ENCODE measurements at places on chromosomes 4 and X.

GRCh38 chr4:97432551-97432950 lies 710.7 kb downstream of the STPG2 start:
- DNase-seq = no peak

- DNase-seq = no peak
These were observed 21.8 kb downstream of the CRLF2 start for GRCh38 chrX:1190596-1191145.

GRCh38 chr4:99762728-99763127 lies 53.9 kb upstream of the DAPP1 start:
- DNase-seq = no peak

- DNase-seq = no peak
These were observed 114.5 kb upstream of the TRIM2 start for GRCh38 chr4:153089742-153090141.

GRCh38 chrX:147958291-147958690 lies 22.8 kb upstream of the FMR1NB start:
- no peak for DNase-seq

- DNase-seq = no peak
These were observed 73.4 kb downstream of the GPC3 start for GRCh38 chrX:133911825-133912495.

- DNase-seq = no peak
These were observed 10.8 kb downstream of the UCP1 start for GRCh38 chr4:140557831-140558435.

- peak; percentile 17 for DNase-seq
These were observed 25.8 kb upstream of the DYNLT3 start for GRCh38 chrX:37873220-37873619.

GRCh38 chr4:3268395-3269104 lies 19.6 kb downstream of the MSANTD1 start:
- DNase-seq = no peak

GRCh38 chrX:97858592-97858991 lies 974.9 kb downstream of the RPA4 start:
- no peak for DNase-seq

- no peak for DNase-seq
These were observed 104.1 kb downstream of the ASB9 start for GRCh38 chrX:15165832-15166231.

DNA sequence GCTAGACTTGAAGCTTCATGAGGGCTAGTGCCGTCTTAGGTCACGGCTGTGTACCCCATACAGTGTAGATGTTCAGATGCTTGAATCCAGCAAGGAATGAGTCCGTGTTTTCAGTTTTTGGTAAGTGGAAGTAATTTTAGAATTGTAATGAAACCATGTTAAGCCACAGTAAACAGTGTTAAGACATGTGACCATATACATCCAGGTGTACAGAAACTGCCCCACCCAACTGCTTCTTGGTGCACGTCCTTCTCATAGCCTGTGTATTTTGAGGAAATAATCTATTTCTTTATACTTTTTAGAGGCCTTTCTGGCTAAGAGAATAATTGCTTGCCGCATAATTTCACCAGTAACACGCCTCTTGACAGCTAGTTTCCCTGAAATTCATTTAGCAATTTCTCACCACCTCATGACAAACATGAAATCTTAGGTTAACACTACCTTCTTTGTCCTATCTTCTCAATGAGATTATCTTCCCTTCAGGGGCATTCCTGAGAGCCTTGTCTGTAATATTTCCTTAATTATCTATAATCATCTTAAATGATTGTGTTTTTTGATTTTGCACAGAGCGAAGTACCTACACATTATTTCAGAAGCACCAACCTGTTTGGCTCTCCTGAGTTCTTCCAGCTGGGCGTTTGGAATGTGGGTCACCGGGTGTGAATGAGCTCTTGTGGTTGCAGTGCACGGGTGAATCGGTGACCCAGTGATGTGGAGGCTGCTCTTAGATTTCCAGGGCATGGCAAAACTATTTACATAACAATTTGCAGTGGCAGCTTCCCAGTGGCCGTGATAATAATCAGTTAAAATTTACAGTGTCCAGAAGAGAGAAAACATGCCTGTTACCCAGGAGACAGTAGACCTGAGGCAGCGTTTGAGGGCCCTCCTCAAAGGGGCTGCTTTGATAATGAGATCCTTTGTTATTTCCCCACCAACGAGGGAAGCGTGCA lies 50.2 kb upstream of the TADA2B start:
- DNase-seq = peak; percentile 84

DNA sequence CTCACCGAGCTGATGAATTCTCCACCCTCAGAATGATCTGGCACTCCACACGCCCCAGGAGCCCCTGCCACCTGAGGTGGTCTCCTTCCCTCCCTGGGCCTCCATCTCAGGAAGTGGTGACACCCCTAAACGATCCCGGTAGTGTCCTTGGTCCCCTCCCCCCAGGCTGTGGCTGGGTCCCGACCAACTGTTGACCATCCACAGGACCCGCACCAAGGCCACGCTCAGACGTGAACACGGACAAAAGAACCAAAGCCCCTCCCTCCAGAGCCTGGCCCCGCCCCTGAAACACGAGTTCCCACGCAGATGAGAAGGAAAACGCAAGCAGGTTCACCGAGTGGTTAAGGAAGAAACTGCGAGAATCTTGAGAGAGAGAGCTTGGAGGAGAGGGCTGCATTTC lies 16.6 kb downstream of the LRPAP1 start:
- no peak for DNase-seq

GRCh38 chr4:2792396-2792710 lies 532 bp upstream of the SH3BP2 start:
- peak; percentile 48 for DNase-seq

DNA sequence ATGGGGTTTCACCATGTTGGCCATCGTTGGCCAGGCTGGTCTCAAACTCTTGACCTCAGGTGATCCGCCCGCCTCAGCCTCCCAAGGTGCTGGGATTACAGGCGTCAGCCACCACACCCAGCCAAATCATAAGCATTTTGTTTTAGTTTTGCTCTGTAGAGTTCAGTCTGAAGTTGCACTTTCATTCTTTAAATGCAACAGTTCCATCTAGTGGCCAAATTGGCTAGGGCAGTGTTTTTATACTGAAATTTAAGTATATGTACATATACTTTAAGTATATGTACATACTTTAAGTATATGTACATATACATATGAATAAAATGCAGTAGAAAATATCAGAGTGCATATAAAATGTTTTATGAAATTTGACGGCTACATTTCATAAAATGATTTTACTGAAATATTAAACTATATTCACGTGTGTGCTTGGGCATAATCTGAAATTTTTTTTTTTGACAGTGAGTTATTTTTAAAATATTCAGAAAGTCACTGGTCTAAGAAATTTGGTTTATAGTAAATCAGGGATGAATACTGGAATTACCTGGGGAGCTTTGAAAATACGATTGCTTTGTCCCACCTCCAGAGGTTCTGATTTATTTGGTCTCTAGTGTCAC lies 145.5 kb downstream of the NWD2 start:
- peak; percentile 90 for DNase-seq

DNA sequence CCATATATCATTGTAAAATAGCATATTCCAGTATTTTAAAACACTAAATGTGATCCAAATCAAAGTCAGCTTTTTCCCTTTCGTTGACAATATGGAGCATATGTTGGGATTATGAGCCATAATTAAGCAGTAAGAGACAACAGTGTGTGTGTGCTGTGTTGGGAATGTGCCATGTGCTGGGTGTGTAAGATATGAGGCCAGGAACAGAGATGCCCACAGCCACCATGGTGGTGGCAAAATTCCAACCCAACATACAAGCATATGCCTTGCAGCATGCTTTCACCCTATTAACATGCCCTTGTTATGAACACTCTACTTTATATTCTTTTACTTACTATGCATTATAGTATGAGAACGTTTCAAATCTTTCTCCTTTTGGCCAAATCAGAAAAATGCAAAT lies 1560.4 kb upstream of the TENM3 start:
- DNase-seq = no peak

DNA sequence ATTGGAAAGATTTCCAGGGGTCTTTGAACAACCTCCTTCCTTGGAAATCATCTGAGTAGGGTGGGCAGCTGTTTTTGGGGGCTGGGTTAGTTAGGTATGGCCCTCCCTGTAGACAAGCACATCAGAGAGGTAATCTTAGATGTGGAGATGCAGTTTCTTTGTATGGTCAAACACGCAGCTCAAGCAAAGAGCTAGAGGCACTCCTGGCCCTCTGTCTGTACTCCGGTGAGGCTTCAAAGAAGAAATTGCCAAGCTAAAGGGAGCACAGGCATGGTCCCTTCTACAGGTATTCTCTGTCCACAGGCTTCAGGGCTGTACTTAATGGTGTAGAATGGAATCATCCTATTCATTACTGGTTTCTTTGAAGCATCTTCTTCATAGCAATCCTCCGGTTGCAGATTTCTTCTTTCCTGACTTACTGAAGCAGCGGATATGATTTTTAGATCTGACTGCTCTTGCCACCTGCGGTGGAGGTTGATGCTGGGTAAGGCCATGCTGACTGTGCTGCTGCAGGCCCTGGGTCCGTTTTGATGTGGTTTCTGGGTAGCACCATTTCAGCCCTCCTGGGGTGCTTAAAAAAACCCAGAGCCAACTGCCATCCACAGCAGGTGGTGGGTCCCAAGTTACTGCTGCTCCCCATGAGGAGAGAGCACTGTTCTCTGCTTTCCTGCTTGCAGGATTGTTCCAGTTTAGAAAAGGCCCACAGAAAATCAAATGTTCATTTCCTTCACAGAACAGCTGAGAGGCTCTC lies 318.9 kb upstream of the GATB start:
- DNase-seq = no peak

DNA sequence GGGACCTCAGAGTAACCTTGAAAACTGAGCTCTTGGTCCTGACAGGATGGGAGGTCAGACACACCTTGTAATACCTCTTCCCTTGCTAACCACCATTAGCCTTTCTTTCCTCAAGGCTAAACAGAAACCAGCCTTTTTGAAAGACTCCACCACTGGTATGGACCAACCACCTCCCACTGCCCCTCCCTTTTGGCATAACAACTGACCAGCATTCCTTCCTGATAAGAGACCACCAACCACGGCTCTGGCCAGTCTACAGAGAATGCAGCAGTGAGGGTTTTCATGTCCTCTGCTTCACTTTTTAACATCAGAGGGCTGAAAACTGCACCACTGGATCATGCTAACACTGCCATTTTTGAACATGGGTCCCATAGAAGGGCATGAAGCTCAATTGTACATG lies 100.2 kb upstream of the MID1IP1 start:
- DNase-seq = no peak

DNA sequence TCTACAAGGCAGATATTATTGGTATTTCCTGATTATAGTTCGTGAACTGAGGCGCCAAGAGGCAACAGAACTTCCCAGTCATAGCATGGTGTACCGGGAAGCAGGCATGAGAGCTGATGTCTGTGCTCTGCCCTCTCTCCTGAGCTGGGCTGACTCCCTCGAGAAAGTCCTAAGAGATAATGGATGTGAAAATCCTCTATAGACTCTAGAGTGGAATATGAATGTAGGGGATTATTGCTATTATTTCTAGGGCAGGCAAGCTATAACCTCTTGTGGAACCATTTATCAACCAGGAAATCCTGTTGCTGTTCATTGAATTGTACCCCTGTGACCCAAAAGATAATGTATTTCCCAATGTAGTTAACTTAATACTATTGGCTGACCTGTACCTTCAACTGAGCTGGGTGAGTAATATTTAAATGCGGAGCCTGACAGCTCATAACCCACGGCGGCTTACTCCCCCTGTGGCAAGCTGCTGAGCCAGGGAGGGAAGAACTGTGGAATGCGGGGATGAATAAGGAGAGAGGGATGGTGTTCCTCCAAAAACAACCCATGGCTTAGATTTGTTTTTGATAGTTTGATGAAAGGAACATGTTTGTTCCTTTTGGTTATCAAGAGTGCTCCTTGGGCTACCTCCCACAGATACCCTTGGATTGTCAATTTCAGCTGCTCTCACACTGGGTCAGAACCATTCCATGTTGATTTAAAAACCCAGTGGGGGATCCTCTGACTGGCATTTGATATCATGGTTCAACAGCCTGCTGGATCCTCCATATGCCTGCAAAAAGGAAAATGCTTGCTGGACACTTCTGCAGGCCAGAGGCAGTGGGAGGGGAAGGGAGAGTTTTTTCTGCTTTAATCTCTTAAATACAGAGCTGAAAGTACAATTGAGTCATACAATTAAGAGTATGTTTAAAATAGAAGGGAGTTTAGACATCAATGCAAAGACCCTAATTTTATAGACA lies 339.0 kb upstream of the BOD1L1 start:
- DNase-seq = no peak

DNA sequence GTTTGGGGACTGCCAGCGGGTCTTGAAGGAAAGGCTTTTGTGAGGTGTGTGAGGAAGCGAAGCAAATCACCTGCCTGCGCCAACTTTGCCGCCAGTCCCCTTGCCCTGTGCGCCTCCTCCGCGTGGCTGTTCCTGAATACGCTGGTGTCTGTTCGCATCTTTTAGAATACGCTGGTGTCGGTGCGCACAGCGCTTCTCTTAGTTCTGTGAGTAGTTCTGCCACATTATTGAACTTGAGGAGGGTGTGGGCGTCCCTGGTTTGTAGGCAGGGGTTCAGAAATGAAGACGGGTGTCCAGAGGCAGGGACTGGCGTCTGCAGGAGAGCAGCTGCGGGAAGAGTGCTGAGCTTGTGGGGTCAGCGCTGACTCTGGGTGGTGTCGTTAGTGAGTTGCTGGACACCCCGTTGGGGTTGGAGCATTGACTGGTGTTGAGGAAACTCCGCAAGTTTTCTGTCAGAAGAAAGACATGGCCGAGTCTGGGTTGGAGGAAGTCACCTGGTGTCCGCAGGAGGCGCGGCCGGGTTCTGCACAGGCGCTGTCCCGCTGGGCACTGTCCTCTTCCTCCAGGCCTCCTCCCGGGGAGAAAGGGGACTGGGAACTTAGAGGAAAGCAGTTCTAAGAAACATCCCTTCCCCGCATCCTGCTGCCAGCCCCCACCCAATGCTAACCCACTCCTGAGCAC lies 930 bp downstream of the ZNF718 start:
- DNase-seq = peak; percentile 88

GRCh38 chr4:47631161-47631560 lies 146.1 kb downstream of the ATP10D start:
- DNase-seq = no peak

- no peak for DNase-seq
These were observed 65.0 kb downstream of the ATXN3L start for GRCh38 chrX:13254870-13255269.

DNA sequence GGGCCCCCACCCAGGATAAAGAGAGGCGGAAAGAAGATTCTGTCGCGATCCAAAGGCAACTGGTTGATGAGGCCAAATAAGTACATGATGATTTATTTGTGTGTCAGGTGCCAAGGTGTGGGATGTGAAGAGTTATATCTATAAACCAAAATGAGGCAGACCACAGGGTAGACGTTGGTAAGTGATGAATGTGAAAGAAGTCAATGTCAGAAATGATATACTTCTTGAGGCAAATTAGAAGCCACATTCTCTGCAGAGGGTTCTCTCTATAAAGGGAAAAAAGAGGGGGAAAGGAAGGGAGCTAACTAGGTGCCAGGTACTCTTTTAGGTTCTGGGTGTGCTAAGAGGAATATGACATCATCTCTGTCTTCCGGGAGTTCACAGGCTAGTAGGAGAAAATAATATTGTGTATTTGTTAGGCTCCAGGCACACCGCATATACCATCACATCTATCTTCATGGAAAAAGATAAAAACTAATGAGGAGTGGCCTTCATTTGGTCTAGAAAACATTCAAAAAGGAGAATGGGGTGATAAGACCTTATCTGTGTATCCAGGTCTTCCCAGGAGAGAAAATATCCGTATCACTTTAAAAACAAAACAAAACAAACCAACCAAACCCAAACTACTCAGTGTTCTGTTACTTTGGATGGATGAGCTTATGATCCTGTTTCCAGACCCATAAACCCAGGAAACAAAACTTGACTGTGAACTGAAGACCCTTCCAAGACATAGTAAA lies 4.8 kb upstream of the SH2D1A start:
- no peak for DNase-seq

- peak; percentile 32 for DNase-seq
These were observed 3.1 kb upstream of the TSPAN5 start for GRCh38 chr4:98661371-98662054.
